ENCODE measurements at places on chromosomes 5 and 9.

- DNase-seq: peak; percentile 84
These were observed 33.5 kb upstream of the CRB2 start for GRCh38 chr9:123322273-123323195.

DNA sequence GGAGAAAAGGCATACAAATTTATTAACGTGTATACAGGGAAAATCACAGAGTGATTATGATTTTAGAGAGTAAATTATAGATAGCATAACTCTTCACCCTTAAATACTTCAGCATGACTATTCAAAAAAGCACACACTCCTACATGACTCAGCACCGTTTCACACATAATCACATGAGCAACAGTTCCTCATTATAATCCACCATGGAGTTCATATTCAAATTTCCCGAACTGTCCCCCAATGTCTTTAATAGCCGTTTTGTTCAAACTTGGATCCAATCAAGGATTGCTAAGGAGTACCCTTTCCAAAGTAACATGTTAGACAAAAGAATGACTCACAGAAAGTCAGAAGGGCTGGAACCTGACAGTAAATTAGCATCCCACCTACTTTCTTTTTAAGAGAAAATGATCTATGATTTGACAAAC is 32.1 kb downstream of the RAPGEF1 start:
- DNase-seq: no peak

GRCh38 chr5:6699357-6699756 is 13.9 kb upstream of the TENT4A start:
- no peak for DNase-seq

DNA sequence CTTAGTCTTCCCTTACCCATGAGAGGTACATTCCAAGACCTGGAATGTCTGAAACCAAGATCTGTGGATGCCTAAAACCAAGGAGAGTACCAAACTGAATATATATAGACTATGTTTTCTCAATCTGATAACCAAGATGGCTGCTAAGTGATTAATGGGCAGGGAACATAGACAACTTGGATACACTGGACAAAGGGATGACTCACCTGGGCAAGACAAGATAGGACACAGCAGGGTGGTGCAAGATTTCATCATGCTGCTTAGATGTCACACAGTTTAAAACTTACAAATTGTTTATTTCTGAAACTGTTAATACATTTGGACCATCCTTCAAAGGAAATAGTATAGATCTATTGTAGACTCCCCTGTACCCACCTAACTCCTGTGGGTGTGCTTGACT is 130.9 kb downstream of the HTR1A start:
- DNase-seq: no peak

- no peak for DNase-seq
These were observed 1.4 kb upstream of the IPPK start for GRCh38 chr9:92671323-92671722.

GRCh38 chr9:107455425-107456135 is 34.0 kb downstream of the KLF4 start:
- DNase-seq: no peak

- DNase-seq: no peak
These were observed 57.4 kb downstream of the SERINC5 start for GRCh38 chr5:80198399-80198798.

- peak; percentile 39 for DNase-seq
These were observed 822 bp downstream of the DENND4C start for GRCh38 chr9:19231126-19231903.

DNA sequence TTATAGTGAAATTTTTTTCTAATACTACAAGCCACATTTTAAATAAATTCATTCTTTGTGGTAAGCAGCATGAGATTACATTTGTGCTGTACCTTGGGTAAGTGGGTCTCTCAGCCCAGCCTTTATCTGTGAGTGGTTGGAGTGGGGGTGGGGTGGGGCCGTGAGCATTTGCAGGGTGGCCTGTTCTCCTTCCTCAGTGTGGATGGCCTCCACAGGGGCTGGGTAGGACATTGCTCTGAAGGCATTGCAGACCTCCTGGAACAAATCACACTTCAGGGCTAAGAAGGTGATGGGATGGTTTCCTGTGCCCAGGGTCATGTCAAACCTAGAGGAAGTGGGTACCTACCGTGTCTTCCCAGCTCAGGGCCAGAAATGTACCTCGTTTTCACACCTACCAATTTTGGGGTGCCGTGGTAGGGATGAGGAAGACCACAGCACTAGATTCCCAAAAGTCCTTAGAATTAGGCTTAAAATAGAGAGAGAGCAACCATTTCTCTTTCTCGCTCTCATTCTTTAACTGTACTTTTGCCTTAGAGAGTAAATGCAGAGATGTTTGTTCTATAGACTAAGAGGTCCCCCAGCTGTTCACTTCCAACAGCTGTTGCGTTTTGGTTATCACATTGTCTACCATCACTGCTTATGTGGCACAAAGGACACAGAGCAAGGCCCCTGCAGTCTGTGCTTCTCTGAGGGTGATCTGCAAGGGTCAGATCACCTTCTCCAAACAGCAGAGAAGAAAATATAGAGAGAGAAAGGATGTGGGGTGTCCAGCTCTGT is 83.4 kb upstream of the CTSL start:
- DNase-seq: no peak

Measured in activated naive CD4-positive, alpha-beta T cell treated with anti-CD3 and anti-CD28 coated beads for 36 hours (primary cell).